ENCODE measurements at places on chromosomes 16 and 17.

- DNase-seq, result no peak
Observed at GRCh38 chr17:80023481-80024205, 12.0 kb downstream of the TBC1D16 start.

- DNase-seq, result no peak
Observed at GRCh38 chr17:71251951-71252350, 868.9 kb upstream of the SOX9 start.

DNA sequence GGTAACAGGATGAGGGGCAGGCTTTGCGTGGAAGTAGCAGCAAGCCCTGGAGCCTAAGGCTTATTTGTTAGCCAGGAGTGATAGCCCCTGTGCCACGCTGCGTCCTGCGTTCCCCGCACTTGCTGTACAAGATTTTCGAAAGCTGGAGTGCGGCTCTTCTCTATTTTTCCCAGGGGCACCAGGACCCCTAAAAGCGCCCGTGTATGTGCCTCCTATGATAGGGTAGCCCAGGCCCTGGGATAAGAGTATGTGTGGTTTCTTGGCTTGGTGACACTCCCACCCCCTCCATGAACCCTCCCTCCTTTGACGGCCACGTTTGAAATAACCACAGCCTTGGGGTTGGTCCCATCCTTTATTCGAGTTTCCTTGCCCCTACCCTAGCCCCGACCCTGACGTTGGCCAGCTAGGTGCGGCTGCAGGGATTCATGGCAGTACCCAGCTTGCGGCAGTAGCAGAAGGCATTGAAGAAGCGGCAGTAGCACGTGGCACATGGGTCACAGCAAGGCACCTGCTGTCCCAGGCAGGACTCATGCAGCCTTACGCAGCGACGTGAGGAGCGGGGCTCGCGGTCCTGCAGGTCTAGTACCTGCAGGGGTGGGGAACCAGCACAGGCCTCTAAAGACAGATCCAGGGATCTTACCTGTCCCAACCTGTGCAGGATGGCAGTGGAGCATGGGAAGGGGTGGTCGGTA is 968 bp downstream of the AGRP start:
- no peak for DNase-seq

- no peak for DNase-seq
Observed at GRCh38 chr16:19837984-19838707, 46.5 kb downstream of the GPRC5B start.

- peak; percentile 76 for DNase-seq
Observed at GRCh38 chr17:66829386-66829864, 5.5 kb upstream of the CACNG5 start.

- peak; percentile 36 for DNase-seq
Observed at GRCh38 chr16:21283521-21284289, 5.6 kb upstream of the CRYM start.

GRCh38 chr17:17570140-17570797 is 21.2 kb downstream of the PEMT start:
- DNase-seq, result no peak

GRCh38 chr17:78399693-78400144 is 21.3 kb downstream of the PGS1 start:
- no peak for DNase-seq

DNA sequence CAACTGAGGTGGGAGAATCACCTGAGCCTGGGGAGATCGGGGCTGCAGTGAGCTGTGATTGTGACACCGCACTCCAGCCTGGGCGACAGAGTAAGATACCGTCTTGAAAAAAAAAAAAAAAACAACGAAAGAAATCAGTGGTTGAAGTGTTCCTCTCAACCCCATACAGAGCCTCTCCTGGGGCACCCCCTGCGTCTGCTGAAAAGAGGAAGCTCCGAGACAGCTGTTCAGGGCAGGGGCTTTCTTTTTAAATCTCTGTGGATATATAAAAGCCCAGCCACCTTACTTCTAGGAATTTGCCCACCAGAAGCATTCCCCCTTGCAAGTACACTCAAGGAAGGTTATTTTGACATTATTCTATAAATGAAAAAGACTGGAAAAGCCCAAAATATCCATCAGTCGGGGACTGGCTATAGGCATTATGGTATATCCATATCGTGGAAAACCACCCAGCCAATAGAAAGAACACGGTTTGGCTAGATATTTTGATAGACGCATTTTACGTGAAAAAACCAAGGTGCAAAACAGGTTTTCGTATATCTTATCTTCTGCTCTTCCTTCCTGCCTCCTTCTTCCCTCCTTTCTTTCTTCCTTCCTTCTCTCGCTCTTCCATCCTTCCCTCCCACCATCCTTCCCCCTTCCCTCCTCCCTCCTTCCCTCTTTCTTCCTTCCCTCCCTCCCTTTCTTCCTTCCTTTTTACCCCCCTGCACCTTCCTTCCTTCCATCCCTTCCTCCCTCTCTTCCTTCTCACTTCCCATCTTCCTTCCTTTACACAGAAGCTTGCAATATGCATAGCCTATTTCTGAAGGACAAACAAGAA is 9.2 kb upstream of the CCL22 start:
- DNase-seq, result no peak

GRCh38 chr17:52827526-52827925 is 669.0 kb upstream of the CA10 start:
- no peak for DNase-seq

DNA sequence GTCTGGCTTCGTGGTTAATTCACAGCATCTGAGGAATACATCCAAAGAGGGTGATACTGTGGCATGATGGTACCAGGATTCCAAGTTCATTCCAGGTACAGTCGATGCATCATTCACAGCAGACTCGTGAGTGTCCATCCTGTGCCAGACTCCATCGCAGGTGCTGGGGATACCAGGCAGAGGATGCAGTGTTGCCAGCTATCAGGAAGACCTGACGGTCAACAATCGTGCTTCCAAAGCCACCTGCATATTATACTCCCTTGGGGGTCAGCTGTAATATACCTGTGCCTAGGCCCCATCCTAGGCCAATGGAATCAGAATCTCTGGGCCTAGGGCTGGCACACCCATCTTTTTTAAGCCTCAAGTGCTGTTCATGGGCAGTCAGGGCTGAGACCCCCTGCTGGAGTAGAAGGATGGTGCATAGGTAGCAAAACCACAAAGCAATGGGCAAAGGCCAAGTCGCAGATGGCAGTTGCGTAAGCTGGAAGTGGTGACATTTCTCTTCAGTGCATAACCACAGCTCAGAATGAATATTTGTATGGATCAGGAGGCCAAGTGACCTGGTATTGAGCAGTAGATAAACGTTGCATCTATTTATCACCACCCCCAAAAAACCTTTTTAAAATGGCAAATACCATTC is 42.9 kb upstream of the C16orf78 start:
- no peak for DNase-seq

DNA sequence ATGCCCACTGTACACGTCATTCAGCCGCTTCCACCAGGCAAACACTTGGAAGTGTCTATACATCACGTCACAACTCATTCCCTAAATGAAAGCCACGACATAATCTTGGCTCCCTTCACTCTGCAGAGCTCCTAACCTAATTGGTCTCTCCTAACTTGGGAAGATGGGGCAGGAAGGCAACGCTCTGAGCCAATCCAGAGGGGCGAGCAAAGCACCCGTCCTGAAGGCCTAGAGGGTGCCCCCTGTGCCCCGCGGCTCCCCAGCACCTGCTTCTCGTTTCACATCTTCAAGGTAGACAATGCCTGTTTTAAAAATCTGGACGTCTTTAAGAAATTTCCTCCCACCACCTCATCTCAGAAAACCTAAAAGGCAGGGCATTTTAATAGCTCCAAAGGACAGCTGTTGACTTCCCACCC is 1.0 kb downstream of the CSNK2A2 start:
- no peak for DNase-seq

- no peak for DNase-seq
Observed at GRCh38 chr17:39753514-39754160, 15.9 kb downstream of the GRB7 start.

GRCh38 chr17:61280851-61281250 is 118.8 kb upstream of the TBX2 start:
- DNase-seq, result no peak

GRCh38 chr17:38621538-38621937 is 15.8 kb upstream of the SRCIN1 start:
- no peak for DNase-seq

DNA sequence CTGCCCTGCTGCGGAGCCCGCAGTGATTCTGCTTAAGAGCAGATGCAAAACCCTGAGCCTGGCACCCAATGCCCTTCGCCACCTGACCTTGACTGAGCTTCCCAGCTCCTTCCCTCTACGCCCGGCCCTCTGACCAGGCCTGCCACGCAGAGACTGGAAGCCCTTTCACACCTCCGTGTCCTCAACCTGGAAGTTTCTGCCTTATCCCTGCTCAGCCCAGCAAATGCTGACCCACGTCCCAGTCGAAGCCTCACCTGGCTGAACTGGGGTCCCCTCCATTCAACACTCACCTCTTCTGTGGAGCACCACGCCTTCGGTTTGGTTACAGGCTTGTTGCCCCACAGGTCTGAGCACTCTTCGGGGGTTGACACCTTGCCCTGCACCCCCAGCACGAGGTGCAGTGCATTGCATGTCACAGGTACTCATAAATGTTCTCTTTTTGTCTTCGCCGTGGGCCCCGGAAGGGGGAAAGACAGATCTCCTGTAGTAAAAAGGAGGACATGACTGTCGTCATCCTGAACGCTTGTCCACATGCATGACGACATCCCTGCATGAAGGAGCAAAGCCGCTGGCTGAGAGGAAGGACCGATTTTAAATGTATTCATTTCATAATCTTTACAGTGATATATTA is 153.6 kb upstream of the TNRC6C start:
- DNase-seq, result no peak

GRCh38 chr17:12438813-12439586 is 226.7 kb upstream of the MYOCD start:
- DNase-seq, result no peak

DNA sequence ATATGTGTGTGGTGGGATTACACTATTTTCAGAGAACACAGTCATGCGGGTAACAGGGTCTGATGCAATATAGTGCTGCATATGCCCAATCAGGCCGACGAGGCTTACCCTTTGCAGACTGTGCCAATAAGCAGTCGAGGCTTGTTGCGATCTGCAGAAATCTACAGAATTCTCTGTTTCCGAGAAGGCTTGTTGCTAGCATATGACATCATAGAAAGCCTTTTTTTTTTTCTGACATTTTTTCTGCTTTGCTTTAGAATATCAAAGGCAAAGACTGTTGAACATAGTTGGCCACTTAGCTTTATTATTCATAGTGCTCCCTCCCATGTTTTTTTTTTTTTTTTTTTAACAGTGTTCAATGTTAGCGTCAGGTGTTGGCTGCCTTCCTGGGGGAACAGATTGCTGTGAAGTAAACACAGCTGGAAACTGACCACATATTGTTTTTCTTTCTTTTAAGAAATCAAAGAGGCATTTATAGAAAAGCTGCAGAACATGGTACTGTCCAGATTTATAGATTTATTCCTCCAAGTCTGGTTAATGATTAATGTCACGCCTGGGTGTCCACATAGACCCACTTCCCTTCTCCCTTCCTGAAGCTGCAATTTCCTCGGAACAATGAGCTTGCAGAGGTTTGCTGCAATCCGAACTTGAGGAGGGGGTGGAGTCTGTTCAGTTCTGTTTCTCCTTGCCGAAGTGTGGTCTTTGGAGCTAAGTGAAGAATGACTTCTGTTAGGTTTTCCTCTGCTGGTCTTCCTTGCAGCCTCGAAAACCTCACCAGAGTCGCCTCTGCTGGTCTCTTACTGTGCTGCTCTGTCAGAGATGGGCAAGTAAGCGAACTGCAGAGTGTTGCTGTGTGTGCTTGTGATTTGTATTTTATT is 87.3 kb downstream of the MAP2K6 start:
- peak; percentile 57 for DNase-seq

DNA sequence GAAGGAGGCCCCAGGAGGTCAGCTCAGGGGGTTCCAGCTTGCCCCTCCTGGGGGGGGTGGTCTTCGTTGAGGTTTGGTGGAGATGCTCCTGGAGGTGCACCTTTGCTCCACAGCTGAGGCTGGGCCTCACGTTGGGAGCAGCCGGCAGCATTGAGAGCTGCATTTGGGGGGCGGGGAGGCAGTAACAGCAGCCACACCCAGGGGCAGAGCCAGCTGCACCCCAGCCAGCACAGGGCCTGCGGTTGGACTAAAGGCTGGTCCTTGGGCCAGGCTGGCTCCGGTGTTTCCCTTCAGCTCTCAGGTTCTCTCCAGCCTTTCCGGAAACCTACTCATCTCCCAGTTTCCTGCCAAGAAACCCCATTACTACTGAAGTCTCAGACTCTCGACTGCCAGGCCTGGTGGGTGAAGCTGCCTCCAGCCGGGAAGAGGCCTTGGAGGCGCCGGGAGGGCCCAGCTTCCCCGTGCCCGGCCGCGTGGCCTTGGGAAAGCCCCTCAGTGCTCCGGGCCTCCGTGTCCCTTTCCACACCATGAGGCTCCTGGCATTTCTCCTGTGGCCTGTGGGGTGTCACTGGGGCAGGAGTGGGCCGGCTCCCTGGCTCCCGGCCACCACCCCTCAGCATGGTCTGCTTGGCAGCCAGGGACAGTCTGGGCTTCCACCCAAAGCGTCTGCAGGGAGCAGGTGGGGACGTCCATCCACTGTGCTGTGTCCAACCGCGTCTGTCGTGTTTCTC is 14.0 kb upstream of the BAIAP2 start:
- DNase-seq, result no peak

DNA sequence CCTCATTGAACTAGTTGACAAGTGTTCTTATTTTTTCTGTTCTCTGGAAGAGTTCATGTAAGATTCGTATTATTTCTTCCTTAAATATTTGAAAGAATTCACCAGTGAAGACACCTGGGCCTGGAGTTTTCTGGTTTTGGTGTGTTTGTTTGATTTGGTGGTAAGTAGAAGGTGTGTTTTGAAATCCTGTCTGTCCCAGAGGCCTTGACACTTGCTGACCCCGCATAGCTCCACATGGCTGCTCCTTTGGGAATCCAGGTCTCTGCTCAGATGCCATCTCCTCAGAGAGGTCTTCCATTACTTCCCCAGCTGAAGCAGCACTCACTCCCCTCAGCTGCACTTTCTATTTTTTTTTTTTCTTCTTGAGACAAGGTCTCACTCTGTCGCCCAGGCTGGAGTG is 5.7 kb upstream of the NUP93 start:
- DNase-seq, result no peak

GRCh38 chr17:64424324-64424849 is 24.5 kb upstream of the MILR1 start:
- DNase-seq, result no peak

DNA sequence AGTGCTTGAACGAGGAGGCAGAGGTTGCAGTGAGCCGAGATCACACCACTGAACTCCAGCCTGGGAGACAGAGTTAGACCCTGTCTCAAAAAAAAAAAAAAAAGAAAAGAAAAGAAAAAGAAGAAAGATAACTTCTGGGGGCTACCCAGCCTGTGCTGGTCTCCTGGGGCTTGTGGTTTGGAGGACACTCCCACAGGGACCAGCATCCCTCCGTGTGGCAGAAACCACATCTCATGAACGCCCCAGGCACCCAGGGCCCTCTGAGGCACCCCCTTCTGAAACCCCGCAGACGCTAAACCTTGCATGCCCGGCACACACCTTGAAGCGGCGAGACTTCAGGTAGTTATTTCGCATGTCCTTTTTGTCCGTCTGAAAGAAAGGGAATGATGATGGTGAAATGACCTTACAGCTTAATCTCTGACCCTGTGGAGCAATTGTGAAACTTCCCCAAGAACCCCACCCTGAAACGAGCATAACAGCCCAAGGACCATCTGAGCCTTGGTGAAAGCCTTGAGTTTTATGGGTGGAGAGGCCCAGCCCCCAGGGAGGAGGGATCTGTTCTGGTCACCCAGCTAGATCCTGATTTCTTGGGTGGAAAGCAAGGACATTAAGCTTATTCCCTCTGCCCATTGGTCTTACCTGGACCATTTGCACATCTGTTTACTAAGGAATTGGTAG is 55.0 kb downstream of the CNGB1 start:
- no peak for DNase-seq
